ENCODE measurements at places on chromosomes 3 and 15.

GRCh38 chr15:97115761-97116070 lies 785.2 kb downstream of the NR2F2 start:
- DNase-seq, result no peak

DNA sequence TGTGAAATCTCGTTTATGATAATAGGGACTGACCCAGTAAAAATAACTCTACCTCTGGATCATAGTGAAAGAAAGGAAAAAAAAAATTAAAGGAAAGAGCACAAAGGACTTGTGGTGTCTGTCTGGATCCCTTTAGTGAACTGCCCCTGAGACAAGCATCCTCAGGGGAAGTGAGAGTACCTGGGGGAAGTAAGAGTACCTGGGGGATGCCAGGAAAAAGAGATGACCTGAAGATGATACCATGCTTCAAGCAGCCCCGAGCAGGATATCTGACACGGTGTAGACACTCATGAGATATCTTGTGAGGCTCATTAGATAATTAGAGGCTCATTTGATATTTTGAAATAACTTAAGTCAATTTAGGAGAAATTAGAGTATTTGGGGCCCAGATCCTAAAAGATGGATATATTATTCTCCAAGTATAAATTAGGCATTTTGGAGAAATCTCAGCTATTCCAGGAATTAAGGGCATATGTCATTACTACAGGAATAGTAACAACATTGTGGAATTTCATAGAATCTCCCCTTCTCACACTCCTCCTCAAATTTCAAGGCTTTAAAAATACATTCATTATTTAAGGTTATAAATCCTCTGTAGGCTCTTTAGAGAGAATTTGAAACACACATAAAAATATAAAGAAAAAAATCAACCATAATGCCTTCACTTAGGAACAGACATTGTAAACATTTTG lies 36.3 kb upstream of the PSMD6 start:
- no peak for DNase-seq

- DNase-seq, result no peak
These were observed 84.8 kb downstream of the PPCDC start for GRCh38 chr15:75107908-75108838.

GRCh38 chr3:154121701-154122551 lies 736 bp downstream of the ARHGEF26 start:
- no peak for DNase-seq

GRCh38 chr3:47586746-47587145 lies 8.1 kb upstream of the CSPG5 start:
- DNase-seq, result no peak

DNA sequence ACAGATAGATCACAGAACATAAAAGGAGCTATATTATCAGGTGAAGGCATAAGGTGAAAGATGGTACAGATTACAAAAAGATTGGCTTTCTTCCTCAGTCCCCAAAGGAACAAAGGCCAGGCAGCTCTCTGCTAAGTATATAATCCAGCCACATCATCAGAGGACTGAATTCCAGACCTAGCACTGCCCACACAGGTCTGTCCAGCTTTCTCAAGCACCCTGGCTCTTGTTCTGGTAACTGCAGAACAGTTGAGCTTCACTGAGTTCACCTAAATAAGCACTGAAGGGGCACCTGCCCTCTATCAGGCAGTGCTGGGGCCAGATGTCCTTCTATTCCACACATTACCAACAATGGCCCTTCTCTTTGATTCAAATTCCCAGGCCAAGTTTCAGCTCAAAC lies 6.3 kb downstream of the DUOXA1 start:
- DNase-seq, result no peak

GRCh38 chr15:43408789-43409188 lies 37.9 kb downstream of the TUBGCP4 start:
- DNase-seq, result no peak

GRCh38 chr3:101500208-101500607 lies 12.8 kb downstream of the SENP7 start:
- no peak for DNase-seq

DNA sequence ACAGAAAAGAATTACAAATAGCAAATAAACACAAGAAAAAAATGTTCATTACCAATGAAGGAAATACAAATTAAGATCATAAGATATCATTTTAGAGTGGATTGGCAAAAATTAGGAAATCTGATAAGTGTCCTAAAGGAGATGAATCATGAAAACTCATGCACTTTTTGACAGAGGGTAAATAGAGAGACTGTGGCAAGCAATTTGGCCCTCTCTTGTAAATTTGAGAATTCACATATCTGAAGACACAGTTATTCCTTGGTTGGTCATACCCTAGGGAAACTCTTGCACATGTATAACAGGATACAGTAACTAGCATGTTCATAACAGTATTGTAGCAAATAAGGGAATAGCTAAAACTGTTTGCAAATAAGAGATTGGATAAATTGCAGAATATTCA lies 246.0 kb upstream of the GADL1 start:
- DNase-seq, result no peak

DNA sequence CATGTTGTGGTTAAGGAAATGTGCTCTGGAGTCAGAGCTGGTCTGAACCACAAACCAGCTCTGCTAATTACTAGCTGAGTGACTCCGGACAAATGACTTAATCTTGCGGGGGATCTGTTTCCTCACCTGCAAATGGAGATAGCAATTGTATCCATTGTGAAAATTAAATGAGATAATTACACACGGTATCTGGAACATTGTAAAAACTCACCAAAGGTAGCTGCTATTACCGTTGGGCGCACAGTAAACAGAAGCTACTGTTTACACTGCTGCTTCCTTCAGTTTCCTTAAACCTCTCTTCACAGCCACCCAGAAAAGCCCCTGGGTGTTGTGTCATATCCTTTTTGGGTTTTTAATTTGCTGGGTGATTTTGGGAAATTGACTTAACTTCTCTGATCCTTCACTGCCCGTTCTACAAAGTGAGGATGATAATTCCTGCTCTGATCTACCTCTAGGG lies 107.8 kb downstream of the MEGF11 start:
- no peak for DNase-seq

- DNase-seq, result no peak
These were observed 490.1 kb upstream of the ATP11B start for GRCh38 chr3:182303169-182303568.

- no peak for DNase-seq
These were observed 287.9 kb downstream of the NLGN1 start for GRCh38 chr3:173685456-173685855.

DNA sequence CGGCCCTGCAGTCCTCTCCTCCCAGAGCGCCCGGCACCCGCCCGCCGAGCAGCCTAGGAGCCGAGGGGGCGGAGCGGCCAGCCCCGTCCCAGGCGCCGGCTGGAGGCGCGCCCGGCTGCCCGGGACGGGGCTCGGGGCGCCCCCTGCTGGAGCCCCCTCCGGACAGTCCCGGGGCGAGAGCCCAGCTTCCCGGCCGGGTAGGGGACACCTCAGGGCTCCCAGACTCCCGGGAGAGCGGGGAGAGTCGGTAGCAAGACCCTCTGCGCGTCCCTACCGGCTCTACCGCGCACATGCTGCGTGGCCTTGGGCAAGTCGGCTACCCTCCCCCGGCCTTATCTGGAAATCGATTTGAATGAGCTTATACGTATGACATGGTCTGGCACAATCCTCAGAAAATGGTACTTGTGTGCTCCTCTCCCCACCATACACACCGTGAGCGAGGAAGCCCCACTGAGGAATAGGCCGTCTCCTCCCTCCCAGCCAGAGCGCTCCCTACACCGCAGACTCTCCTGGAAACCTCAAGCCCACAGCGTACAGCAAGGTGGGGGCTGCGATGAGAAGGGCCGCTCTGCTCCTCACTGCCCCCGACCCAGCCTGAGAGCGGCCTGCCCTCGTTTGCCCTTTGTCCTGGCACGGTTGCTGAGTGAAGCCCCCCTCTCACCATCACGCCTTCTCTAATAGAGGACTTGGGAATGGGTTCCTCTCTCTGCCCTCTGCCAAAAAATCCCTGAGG lies at the start of gene DAPK2:
Gene DAPK2, minus strand, starts transcription at position 65 of the 733 bp plus-strand sequence. CDS start 6,224 bp downstream, outside the sequence.
- DNase-seq, result no peak

GRCh38 chr3:98730338-98730737 lies 32.8 kb upstream of the ST3GAL6 start:
- no peak for DNase-seq

Measured in NCI-H2107 (cell line).